ENCODE measurements at places on chromosomes 2 and 18. TPM values are rescaled to one million over a fixed set of nuclear protein-coding genes. Genes with fewer than 3 reads are reported as not detected.
A peak's percentile ranks its signal among the peaks of the same experiment; 100 is the strongest.

- H3K4me1 ChIP-seq: peaks cover 3% of the 10 kb centered on the region
- no peak for DNase-seq
- no peak overlapping the region for H3K27ac ChIP-seq
- peak overlapping the region; percentile 82 for H3K4me3 ChIP-seq
Observed at GRCh38 chr2:227163485-227163997, 464 bp downstream of the COL4A4 start.

DNA sequence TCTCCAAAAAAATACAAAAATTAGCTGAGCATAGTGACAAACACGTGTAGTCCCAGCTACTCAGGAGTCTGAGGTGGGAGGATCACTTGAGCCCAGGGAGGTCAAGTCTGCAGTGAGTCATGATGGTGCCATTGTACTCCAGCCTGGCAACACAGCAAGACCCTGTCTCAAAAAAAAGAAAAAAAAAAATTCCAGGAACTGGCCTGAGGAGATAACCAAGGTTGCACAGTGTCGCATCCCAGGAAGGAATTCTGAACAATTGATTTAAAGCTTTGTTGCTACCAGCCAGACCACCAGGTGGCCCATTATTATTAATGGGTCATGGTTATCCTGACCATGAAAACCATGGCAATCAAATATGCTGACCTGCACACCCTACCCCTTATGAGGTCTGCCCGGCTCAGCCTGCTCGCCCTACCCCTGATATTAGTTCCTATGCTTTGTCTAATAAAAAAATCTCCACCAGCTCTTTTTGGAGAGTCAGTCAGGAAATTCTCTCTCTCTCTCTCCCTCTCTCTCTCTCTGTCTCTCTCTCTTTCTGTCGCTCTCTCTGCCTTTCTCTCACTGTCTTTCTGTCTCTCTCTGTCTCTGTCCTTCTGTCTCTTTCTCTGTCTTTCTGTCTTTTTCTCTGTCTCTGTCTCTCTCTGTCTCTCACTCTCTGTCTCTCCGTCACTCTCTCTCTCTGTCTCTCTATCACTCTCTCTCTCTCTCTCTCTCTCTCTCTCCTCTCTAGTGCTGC, 73.7 kb downstream of the NCAPH start:
- DNase-seq: no peak
- H3K36me3 ChIP-seq: no peaks in the 10 kb centered on the region
- H3K4me1 ChIP-seq: peaks cover 39% of the 10 kb centered on the region
- H3K4me3 ChIP-seq: peak overlapping the region; percentile 1
- peak overlapping the region; percentile 71 for H3K27ac ChIP-seq

DNA sequence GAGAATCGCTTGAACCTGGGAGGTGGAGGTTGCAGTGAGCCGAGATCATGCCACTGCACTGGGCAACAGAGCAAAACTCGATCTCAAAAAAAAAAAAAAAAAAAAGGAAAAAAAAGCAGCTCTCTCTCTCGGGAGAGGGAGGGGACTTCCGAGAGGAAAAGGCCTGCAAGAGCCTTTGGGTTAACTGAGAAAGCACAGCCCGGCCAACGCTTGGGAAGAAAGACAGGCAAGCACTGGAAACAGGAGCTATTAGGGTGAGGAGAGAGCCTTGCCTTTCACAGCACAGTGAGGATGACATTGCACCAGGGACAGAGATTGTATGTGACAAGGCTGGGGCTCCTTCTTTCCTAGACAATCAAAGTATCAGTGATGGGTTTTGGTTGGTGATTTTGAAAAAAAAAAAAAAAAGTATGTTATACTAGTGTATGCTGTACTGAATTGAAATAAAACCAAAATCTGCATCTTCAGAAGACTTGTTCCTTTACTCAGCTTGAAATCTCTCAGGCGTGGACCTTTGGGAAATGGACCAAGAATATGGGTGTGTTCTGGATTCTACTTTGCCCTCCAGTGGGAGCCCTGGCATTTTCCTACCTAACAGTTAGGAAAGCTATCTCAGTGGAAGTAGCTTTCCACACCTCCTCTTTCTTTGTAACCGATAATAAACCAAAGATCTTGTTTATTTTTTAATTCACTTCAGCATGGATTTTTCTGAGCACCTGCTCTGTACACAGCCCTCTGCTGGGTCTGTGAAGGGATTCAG, 16.7 kb downstream of the SRSF7 start:
- no peaks in the 10 kb centered on the region for H3K27me3 ChIP-seq
- peaks cover 30% of the 10 kb centered on the region for H3K4me1 ChIP-seq
- DNase-seq: no peak
- H3K27ac ChIP-seq: peak overlapping the region; percentile 48

The DHRS9 gene
- total RNA-seq: 1.3 TPM

DNA sequence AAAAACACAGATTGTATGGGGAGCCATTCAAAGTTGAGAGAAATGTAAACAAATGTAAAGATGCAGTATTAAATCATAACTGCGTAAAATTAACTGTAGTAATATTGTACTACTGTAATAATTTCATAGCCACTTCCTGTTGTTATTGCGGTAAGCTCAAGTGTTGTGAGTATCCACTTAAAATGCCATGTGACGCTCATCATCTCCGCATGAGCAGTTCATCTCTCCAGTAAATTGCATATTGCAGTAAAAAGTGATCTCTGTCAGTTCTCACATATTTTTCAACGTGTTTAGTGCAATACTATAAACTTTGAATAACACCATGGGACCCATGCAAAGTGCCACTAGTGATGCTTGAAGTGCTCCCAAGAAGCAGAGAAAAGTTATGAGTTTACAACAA, 41.8 kb upstream of the SP3 start:
- no peaks in the 10 kb centered on the region for H3K36me3 ChIP-seq

DNA sequence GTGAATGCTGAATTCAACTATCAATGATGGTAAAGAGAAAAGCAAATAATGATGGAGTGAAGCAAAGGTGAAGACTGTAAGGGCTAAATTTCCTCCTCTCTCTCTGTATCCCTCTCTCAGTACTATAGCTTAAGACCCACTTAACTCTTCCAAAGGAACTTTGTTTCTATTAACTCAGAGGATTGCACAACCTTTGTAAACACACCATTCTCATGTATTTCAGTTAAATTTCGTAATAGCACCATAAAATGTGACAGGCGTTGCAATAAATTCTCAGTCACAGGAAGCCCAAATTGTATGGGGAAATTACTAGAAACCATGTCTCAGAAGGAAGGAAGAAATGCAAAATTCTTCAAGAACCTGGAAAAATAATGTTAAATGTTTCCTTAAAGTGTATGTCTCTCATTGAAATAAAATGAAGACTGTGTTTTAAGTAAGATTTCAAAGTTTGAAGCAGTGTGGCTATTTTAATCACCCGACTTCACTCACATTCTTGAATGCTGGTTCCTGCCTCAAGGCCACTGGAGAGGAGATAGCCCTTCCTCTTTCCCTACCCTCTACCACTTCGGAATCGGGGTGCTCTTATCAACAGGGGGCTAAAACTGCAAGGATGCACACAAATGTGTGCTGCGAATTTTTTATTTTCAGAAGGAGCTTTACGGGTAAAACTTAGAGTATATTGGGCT, 112.1 kb downstream of the FTCDNL1 start:
- H3K27ac ChIP-seq: no peak overlapping the region
- peak overlapping the region; percentile 14 for H3K4me3 ChIP-seq
- no peak for DNase-seq
- peaks cover 17% of the 10 kb centered on the region for H3K4me1 ChIP-seq
- H3K36me3 ChIP-seq: no peaks in the 10 kb centered on the region
- peaks cover 60% of the 10 kb centered on the region for H3K27me3 ChIP-seq

The NAT8 gene
- not detected for total RNA-seq

The LINC00305 gene
- not detected for total RNA-seq

- peaks cover 29% of the 10 kb centered on the region for H3K36me3 ChIP-seq
- H3K4me1 ChIP-seq: no peaks in the 10 kb centered on the region
- H3K27ac ChIP-seq: no peak overlapping the region
- DNase-seq: no peak
- no peaks in the 10 kb centered on the region for H3K27me3 ChIP-seq
- no peak overlapping the region for H3K4me3 ChIP-seq
Observed at GRCh38 chr18:70030728-70031127, 83.1 kb upstream of the CD226 start.
